ENCODE measurements at places on chromosomes 2 and 18.

GRCh38 chr2:199443589-199444130 is 14.1 kb downstream of the SATB2 start:
- no peak for DNase-seq

DNA sequence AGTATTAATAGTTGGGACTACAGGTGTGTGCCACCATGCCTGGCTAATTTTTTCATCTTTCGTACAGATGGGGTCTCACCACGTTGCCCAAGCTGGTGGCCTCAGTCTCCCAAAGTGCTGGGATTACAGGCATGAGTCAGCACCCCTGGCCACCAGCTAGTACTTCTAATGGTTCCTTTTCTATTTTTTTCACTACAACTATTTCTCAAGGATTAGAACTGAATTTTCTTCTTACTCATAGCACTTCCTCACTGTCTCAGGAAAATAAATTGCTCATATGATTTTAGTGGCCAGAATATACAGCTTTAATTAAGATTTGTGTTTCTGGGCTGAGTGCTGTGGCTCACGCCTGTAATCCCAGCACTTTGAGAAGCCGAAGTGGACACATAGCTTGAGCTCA is 43.2 kb upstream of the SOS1 start:
- no peak for DNase-seq

- DNase-seq, result no peak
These were observed 73.6 kb upstream of the ZNF804A start for GRCh38 chr2:184524551-184525382.

- DNase-seq, result no peak
These were observed 8.9 kb upstream of the TWSG1 start for GRCh38 chr18:9325716-9326115.

- DNase-seq, result no peak
These were observed 253.2 kb downstream of the ZNF804A start for GRCh38 chr2:184851576-184851975.

DNA sequence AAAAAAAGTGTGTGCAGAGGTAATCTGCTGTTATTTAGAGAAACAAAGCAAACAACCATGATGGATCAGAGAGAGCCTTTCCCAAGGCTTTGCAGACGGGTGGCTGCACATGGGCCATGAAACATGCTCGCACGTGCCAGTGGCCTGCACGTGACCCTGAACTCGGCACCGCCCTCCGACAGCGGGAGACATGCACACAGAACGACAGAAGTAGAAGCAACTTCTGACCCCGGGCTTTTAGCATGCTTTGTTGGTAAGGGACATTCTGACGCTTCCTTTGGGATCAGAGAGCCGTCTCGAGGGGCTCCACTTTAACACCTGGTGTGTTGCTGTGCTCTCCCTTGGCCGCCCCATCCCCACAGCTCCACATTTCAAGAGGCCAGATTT is 112.5 kb downstream of the KCNF1 start:
- peak; percentile 32 for DNase-seq

GRCh38 chr2:168626096-168626495 is 170.0 kb downstream of the CERS6 start:
- no peak for DNase-seq

GRCh38 chr18:10560452-10561045 is 34.7 kb downstream of the NAPG start:
- peak; percentile 1 for DNase-seq

- no peak for DNase-seq
These were observed 445.7 kb downstream of the CDH2 start for GRCh38 chr18:27731211-27731610.

- no peak for DNase-seq
These were observed 230.4 kb downstream of the IKZF2 start for GRCh38 chr2:212921061-212921460.

GRCh38 chr18:42067518-42067917 is 112.5 kb downstream of the PIK3C3 start:
- DNase-seq, result no peak

- DNase-seq, result no peak
These were observed 19.3 kb upstream of the CD302 start for GRCh38 chr2:159817283-159817682.

- no peak for DNase-seq
These were observed 84.1 kb downstream of the BOD1L2 start for GRCh38 chr18:57230861-57231585.

DNA sequence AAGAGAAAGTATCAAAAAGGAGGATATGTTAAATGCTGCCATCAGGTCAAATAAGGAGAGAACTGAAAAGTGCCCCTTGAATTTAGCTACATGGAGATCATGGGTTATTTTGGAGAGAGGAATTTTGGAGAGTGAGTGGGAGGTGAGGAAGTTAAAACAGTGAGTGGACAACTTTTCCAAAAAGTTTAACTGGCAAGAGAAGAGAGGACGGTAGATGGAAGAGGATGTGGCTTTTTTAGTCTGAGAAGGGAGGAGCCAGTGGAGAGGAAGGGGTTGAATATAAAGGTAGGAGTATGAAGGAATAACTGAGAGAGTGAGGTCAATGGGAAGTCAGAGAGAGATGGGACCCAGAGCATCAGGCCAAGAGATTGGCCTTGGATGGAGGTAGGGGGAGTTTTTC is 62.5 kb upstream of the NFE2L2 start:
- DNase-seq, result no peak

- no peak for DNase-seq
These were observed 68.4 kb upstream of the CDCA7 start for GRCh38 chr2:173286153-173286809.

DNA sequence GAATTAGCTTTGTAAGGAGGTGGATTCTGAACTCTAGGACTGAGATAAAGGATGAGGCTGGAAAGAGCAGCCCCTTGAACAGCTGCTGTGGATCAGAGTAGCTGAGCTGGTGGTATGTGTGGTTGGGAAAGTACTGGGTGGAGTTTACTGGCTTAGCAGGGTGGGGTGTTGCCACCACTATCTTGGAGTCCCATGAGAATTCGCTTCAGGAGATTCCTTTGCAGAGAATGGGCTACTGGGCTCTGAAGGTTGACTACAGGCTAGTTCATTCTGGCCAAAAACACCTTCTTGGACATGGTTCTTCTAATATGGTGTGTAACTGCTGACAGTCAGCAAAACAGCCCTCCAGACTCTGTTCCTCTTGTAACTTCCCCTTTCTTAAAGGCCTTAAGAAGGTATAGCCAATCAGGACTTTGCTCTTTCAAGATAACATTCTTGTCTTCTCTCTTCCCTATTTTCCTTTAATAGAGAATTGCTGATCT is 52.7 kb downstream of the TET3 start:
- no peak for DNase-seq

- no peak for DNase-seq
These were observed 611.7 kb downstream of the TSN start for GRCh38 chr2:122366969-122367645.

DNA sequence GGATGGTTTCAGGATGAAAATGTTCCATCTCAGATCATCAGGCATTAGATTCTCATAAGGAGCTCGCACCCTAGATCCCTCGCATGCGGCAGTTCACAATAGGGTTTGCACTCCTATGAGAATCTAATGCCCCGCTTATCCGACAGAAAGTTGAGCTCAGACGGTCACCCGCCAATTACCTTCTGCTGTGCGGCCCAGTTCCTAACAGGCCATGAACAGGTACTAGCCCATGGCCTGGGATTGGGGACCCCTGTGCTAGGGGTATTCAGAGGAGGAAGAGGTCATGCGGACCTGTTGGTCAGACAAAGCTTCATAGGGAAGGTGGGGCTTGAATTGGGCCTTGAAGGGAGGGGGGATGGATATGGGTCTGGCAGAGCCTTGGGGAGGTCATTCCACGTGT is 4.4 kb upstream of the BUB1 start:
- DNase-seq, result no peak

- DNase-seq, result no peak
These were observed 4.4 kb downstream of the TEX44 start for GRCh38 chr2:231597014-231597611.

GRCh38 chr2:106085181-106085940 is 108.7 kb downstream of the UXS1 start:
- no peak for DNase-seq

- DNase-seq, result no peak
These were observed 3.9 kb upstream of the ERMN start for GRCh38 chr2:157329524-157329923.

DNA sequence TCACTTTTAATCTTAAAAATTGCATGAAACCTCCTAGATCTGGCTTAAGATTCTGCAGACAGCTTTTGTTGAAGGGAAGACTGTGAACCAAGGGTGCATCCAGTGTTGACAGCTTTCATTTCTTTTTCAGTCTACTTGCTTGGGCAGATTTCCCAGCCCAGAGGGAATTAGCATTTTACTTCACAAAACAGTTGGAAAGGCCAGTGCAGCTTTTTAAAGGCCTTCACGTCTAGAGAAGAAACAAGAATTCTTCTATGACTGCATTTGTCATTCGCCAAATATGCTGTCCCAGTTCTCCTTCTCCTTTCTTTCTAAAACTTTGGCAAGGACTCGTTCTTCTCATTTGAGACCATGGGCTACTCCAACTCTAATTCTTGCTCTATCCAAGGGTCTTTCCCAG is 17.4 kb downstream of the NTSR2 start:
- no peak for DNase-seq

DNA sequence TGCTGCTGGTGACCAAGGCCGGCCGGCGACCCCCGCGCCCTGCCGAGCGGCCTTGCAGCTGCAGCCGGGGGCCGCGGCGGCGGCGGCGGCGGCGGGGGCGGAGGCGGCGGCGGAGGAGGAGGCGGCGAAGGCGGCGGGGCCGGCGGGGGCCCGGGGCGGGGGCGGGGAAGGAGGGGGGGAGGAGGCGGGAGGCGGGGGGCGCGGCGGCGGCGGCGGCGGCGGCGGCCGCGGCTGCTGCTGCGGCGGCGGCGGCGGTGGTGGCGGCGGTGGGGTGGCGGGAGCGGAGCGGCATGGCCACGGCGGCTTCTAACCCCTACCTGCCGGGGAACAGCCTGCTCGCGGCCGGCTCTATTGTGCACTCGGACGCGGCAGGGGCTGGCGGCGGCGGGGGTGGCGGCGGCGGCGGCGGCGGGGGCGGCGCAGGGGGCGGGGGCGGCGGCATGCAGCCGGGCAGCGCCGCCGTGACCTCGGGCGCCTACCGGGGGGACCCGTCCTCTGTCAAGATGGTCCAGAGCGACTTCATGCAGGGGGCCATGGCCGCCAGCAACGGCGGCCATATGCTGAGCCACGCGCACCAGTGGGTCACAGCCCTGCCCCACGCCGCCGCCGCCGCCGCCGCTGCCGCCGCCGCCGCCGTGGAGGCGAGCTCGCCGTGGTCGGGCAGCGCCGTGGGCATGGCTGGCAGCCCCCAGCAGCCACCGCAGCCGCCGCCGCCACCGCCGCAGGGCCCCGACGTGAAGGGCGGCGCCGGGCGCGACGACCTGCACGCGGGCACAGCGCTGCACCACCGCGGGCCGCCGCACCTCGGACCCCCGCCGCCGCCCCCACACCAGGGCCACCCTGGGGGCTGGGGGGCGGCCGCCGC is 1.5 kb downstream of the POU3F3 start:
- no peak for DNase-seq

- no peak for DNase-seq
These were observed 4.1 kb downstream of the GREB1 start for GRCh38 chr2:11537951-11538350.

DNA sequence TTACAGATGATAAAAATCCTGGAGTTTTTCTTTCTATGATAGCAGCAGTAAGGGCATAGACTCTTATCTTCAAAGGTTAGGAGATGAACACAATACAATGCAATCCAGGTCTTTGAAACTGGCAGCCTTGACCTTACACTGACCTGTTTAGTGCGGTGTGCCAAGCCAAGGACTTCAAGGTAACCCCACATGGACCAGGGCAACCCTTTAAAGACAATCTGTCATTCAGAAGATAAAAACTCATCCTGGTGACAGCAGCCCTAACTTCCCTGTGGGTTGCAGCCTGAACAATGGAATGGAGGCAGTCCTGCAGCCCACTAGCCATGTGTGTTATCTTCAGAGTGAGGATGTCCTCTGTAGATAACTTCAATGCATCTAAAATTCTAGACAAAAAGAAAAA is 78.1 kb downstream of the RTTN start:
- no peak for DNase-seq

- DNase-seq, result no peak
These were observed 170.9 kb upstream of the GATA6 start for GRCh38 chr18:21998486-21998885.

- no peak for DNase-seq
These were observed 65.9 kb downstream of the TMEM247 start for GRCh38 chr2:46545015-46545839.

- DNase-seq, result no peak
These were observed 20.5 kb downstream of the CFAP65 start for GRCh38 chr2:219020604-219021365.

DNA sequence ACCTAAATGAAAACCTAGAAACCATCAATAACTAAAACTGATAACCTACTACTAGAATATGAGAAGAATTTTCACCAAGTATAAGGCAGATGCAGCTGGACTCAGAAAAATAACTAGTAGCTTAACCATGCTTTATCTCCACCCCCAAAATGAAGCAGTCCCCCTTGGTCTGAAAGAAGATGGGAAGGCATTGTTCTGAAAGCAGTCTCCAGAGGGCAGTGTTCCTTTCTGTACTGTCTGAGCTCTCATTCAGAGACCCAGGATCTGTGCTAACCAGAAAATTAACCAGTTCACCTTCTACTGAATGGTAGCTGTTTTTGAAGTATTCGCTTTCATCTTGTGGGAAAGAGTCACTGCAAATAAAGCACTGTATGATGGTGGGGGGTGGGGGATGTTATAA is 273.0 kb downstream of the PDE11A start:
- no peak for DNase-seq

DNA sequence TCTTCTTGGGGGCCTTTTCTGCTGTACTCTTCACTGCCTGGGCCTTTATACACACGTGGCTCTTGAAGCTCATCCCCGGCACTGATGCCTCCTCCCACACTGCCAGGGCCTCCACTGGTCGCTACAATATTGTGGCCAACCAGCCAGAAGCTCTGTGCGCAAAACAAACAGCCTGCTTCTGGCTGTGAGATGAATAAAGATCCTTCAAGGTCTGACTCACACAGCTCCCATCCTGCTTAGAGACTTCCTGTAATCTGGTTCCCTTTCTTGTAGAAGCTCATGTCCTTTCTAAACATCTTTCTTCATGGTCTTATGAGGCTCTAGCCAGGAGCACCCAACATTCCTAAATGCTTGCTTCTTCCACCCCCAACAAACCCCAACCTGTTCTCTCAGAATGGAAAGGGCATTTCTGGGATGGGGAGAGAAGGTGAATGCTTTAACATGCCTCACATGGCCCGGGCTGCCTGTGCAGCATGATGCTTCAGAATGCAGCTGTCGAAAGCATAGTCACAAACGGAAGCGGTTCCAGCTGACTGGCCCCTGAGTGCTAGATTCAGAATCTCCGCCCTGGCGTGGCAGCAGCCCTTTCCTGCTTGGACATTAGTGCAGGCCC is 24.6 kb downstream of the NRP2 start:
- DNase-seq, result no peak

GRCh38 chr2:23464156-23464555 is 79.2 kb downstream of the KLHL29 start:
- DNase-seq, result no peak

- DNase-seq, result no peak
These were observed 25.3 kb upstream of the IL1RL1 start for GRCh38 chr2:102286041-102286440.

DNA sequence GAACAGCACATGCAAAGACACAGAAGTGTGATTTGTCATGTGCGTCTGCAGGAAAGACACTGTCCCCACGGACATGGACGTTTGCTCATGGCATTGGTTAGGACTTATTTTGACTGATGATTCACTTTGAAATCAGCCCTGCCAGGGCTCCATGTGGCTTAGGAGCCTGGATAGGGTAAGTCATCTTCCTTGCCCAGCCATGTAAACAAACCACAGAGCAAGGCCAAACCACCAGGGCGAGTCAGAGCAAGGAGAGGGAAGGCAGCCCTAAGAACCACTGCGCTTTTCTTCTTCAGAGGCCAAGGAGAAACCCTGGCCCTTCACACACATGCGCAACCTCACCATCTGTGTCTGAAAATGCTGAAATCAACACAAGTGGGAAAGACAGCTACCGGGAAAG is 88.8 kb downstream of the GFPT1 start:
- DNase-seq, result no peak
